NCI-H2081 treated with DMSO at 0.1 percent for 48 hours (cell line): ENCODE measurements at places on chromosomes 2 and 18.

- no peak for DNase-seq
Observed at GRCh38 chr2:203225423-203226039, 13.3 kb upstream of the CYP20A1 start.

GRCh38 chr18:46211816-46212215 lies 107.6 kb downstream of the HAUS1 start:
- DNase-seq: no peak

- no peak for DNase-seq
Observed at GRCh38 chr2:72128059-72128842, 19.4 kb downstream of the CYP26B1 start.

GRCh38 chr2:46653539-46653938 lies 174.2 kb downstream of the TMEM247 start:
- DNase-seq: no peak

GRCh38 chr2:56068746-56069145 lies 115.0 kb upstream of the CCDC85A start:
- no peak for DNase-seq

DNA sequence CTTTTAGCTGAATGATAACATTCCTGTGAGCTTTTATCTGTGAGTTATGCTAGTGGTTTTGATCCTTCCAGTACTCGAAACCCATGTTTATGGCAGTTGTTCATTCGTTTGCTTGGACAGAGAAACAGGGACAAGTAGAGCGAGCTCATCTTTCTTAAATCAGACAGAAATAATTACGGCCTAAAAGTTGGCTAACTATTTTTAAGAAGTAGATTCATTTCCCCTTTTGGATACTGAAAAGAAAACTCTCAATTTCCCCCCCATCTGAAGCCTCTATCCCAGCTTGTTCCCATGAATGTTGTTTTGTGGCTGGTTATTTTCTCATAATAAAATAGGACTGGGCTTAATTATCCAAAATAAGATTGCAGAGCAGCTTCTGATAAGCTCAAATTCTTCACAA lies 67.1 kb downstream of the ANTXR1 start:
- no peak for DNase-seq

DNA sequence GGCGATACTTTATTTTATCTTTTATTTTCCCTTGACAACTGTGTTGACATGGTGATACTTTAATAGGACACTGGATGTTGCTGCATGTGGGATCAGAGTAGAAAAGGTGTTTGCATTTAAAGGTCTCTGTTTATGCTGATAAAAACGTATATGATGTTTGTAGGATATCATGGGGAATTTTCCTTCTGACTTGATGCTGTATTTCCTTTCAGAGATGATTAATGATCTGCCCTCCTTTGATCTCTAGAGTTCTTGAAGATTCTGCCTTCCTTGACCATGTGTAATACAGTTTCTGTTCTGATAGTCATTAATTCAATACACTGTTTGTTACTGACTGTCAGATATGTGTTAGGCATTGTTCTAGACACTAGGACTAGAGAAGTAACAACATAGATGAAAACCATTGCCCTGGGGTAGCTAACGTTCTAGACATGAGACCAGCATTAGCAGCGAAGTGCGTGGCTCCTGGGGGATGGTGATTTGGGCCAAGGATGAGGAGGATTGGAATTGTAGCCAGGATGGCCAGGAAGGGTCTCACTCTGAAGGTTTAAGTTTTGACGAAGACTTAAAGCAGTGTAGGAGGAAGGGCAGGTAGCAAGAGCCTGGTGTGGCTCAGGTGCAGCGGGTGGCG lies 2.8 kb downstream of the ATG4B start:
- DNase-seq: no peak

DNA sequence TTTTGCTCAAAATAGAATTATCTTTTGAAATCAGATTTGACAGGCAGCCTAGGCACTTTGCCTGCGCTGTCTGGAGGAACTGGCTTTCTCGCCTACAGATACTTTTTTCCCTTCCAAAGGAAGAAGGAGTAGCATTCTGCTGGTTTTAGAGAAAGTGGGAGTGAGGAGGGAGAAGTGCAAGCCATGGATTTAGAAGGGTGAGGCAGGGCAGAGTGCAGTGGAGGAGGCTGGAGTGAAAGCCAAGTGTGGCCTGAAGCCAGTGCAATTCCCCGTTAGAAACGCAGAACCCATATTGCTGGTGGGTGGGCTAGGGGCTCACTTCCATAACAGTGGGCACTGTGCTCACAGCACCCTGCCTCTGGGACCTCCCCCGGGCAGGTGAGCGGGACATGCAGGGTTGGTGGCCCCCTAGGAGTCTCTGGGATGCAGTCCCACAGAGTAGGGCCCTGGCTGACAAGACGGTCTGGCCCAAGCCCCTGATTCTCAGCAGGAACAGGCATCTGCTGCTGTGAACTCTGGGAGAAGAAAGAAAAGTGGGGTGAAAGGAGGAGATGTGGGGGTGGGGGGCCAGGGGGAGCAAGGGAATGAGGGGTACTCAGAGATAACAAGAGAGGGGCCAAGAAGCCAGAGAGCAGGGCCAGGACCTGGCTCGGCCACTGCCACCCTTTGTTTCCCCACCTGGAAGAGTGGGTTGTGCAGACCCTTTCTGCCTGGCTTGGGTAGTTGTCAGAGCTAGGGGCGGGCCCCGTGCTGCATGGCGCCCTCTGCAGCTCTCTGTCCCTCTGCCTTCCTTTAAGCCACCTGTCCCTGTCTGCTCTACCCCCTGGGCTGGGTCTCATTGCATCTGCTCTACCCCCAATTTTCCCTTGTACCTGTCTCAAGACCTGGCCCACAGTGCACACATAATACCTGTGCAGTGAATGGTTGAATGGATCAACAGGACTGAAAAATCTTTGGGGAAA lies 273.5 kb upstream of the HS6ST1 start:
- DNase-seq: no peak

DNA sequence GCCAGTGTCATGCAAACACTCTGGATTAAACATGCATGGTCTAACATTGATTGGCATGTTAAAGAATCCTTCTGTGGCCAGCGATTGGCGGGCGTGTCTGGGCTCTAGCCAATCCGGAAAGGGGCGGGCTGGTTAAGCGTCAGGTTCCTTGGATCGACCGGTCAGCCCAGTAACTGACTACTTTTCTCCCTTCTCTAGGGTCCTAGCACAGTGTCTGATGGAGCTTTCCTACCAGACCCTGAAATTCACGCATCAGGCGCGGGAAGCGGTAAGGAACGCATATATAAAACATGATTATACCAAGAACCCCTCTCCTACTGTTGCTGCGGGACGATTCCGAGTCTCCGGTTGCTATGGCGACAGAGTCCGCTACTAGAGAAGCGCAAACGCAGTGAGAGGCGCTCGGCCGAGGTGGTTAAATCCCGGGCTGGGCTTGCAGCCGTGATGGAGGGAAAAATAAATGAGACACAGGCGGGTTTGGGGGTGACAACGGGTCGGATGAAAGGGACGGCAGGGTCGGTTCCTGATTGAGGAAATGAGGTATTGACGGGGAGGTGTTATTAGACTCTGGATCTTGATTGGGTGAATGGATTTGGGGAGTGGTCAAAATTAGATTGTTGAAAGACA lies 29.4 kb downstream of the KATNAL2 start:
- DNase-seq: peak; percentile 70

DNA sequence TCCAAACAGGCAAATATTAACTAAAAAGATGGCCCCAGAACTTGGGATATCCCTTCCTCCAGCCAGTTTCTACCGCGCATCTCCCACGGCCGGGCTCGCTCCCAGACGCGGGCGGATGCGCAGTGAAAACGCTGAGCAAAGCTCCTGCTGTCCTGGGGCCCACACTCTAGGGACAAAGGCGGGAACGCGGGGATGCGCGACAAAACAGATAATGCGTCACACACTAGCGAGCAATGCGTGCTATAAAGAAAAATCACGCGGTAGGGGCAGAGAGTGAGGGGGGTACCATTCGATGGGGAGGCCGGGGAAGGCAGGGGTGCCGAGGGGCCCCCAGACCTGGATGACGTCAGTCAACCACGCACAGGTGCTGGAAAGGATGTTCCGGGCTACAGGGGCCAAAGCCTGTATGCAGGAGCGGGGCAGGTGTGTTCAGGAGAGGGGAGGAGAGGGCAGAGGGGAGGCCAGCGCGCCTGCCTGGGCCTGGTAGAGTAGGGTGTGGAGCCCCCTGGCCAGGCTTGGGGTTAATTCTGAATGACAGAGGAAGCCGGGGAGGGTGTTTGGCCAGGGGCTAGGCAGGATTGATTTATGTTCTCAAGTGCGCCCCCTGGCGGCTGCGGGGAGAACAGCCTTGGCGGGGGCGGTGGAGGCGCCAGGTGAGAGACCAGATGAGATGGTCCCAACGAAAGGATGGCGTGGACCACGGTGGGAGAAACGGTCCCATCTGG lies 14.9 kb upstream of the ITM2C start:
- no peak for DNase-seq

DNA sequence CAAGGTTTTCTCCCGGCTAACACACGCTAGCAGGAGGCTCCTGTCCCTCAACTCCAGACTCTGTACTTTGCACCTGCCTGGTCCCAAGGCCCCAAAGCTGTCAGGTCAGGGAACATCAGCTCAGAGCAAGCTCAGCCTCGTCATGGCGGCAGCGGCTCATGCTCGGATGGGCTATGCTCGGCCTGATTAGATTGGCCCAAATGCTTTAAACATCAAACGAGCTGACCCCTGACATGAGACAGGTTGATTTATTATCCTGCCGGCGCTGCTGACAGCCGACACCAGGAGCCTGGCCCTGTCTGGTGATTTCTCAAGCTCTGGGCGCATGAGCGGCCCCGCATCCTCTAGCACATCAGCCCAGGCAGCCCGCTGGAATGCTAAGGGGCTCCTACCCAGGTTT lies 436.4 kb downstream of the EIPR1 start:
- no peak for DNase-seq

DNA sequence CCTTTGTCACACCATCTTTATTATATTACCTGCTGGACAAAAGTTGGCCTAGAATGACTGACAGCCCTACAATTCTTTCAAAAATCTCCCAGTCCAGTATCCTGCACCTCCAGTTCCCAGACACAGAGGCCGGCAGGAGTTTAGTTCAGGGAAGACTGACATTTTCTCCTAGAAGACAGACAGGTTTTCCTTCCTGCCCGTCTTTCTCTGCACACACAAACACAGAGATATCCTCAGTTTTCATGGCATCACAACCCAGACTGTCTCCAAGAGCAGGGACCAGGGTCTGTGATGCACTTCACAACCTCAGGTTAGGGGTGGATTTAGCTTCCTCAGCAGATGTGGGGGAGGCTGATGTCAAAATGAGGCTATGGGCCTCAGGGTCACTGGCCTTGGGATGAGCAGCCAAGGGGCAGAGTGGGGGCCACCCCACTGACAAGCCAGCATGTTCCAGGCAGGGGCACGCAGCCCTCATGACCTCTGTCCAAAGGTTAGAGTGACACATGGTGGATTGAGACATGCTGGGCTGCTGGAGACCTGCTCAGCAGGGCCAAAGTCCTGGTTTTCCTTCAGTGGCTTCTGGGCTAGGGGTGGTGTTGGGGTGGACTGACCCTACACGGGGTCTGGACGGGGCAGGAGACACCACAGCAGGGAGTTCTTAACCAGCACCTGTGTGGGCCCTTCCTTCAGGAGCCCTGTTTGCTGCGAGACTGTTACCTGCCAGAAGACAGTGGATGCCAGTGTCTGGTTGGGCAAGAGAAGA lies 70.5 kb downstream of the SFXN5 start:
- no peak for DNase-seq

DNA sequence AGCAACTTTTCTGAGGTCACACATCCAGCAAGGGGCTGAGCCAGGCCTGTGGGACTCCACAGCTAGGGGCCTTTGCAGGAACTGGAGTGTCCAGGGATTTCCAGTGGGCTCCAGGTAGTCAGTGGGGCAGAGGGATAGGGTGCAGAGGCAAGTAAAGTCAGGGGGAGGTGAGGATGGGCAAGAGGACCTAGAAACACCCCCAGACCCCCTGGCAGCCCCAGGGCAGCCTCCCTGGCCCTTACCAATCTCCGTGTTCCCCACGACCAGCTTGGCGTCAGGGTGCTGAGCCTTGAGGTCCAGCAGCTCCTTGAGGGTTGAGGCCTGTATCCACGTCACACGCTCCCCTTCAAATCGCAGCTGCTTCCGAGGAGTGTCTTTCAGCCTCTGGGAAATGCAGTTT lies 28.4 kb downstream of the XDH start:
- DNase-seq: no peak

GRCh38 chr2:148530350-148530749 lies 114.2 kb upstream of the EPC2 start:
- DNase-seq: no peak

GRCh38 chr2:41610501-41611190 lies 437.2 kb upstream of the PKDCC start:
- no peak for DNase-seq

GRCh38 chr2:108701208-108701607 lies 18.1 kb upstream of the RANBP2 start:
- no peak for DNase-seq

- DNase-seq: no peak
Observed at GRCh38 chr2:161165811-161166210, 5.6 kb downstream of the TANK start.

DNA sequence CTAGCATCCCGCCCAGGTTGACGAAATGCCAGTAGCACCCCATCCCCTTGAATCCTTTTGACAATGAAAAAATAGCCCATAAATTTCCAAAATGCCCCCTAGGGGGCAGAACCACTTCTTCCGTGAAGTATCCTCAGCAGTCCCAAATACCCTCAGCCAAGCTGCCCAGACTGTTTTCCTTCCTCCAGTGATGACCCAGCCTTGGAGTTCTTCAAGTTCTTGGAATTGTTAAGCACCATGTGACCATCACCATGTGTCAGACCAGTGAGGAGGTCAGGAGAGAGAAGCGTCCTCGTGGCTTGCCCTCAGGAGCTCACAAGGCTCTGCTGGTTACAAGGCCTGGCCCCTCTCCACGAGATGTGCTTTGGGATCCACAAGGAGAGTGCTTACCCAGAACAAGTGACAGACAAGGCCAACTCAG lies 1.4 kb upstream of the SLC23A3 start:
- DNase-seq: peak; percentile 9

DNA sequence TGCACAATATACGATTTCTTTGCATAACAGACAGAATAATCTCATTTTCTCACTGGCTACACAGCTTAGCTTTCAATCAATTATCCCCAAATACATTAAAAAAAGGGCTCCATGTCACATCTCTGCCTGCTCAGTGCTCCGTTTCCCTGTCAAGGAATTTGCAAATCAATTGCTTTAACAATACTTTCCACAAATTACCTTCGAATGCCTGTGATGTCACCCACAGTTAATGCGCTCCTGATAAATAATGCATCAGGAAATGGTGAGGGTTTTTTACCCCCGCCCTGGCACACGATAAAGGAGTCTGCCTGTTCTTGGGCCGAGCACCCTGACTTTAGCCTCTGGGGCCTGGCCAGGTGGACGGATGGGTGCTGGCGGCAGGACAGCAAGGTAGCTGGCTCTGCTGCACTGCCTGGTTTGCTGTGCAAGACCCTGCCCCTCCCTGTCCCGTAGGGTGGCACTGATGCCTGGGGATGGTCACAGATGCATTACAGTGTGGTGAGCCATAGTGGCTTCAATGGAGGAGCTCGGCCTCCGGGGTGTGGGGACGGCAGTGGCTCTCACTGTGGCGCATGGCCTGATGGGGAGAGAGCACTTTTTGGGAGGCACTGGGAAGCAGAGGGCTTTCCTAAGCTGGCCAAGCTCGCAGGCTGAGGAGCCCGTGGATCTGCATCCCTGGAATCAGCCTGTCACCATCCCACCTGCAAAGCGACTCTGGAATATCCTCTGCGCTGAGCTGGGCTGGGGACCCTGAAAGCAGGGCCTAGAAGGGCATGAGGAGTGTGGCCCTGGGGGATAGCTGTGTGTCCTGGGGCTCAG lies 88.3 kb upstream of the HS6ST1 start:
- DNase-seq: no peak

GRCh38 chr18:39701839-39702238 lies 2136.2 kb upstream of the CELF4 start:
- no peak for DNase-seq

GRCh38 chr2:159982270-159982669 lies 80.1 kb downstream of the PLA2R1 start:
- no peak for DNase-seq

- no peak for DNase-seq
Observed at GRCh38 chr18:8142131-8142711, 467.0 kb upstream of the RAB12 start.
